NCI-H187 treated with DMSO at 0.1 percent for 48 hours (cell line): ENCODE measurements at places on chromosomes 6 and 20.
A peak's percentile ranks its signal among the peaks of the same experiment; 100 is the strongest.

GRCh38 chr6:52077961-52078625 is 9.3 kb downstream of the PKHD1 start:
- DNase-seq = no peak

DNA sequence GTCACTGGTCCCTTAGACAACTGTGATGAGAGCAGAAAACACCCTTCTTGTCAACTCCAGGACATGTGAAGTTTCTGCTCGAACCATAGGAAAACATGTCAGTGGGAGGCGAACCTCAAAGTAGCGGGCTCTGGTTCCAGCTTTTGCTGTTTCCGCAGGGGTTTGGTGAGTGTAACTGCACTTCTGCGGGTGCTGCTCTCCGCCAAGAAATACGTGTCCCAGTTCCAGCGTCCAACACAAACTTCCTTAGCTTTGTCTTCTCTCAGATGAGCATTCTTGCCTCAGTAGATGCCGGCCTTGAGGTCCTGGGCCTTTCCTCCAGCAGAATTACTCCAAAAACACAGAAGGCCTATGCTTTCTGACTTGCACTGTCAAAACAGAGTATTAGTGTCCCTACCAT is 156.3 kb downstream of the FNDC1 start:
- DNase-seq = no peak

DNA sequence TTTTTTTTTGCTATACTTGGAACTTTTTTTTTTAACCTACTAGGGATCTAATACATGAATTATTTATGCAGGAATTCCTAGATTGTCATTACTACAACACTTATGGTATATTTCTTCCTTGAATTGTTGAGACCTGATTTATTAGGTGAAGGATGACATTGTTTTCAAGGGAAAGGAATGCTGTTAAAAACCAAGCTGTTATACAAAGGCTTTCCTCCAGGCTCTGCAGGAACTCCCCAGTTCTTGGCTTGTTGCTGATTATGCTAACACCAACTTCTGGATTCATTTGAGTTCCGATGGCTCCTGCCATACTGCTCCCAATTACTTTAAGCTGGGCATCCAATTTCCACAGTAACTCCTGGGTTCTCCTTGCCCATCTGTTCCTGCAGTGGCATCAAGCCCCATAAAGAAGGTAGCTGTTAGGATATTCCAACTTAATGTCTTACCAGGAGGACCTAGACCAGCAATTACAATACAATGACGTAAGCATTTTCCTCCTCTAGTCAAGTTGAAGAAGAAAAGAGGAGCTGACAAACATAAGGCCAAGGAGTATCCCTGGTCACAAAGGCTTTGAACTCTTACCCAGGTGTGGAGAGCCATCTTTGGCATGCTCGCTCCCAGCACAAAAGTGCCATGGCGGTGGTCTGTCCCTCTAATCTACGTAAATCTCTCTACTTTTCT is 215.9 kb upstream of the AGPAT4 start:
- DNase-seq = no peak

DNA sequence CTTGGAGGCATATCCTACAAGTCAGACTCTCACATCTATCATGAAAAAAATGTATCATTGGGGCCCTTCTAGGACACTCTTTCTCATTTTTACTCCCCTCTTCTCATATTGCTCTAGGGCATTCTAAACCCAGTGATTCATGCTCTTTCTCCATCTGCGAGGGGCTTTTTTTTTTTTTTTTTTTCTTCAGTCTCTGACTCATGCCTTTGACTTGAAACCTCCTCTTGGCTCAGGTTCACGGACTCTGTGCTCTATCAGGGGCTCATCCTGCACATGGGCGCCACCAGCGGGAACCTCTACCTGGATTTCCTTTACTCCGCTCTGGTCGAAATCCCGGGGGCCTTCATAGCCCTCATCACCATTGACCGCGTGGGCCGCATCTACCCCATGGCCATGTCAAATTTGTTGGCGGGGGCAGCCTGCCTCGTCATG is 17.8 kb downstream of the SLC22A1 start:
- DNase-seq = no peak

DNA sequence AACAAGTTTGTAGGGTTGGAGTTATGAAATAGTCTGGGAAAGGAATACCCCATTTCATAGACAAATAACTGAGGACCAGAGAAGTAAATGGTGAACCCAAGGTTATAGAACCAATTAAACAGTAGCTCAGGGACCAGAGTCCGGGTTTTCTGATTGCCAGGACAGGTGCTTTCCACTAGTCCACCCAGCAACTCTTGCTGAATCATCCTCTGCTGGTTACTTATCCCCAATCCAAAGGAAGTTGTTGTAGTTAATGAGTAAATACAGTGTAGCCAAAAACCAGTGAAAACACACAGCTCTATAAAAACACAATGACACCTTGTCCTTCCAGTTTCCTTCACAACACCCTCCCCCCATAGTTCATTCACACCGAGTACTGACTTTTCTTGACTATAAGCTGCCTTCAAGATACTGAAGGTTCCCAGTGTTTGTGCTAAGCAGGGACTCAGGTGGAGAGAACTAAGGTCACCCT is 766 bp upstream of the TINAG start:
- DNase-seq = no peak

DNA sequence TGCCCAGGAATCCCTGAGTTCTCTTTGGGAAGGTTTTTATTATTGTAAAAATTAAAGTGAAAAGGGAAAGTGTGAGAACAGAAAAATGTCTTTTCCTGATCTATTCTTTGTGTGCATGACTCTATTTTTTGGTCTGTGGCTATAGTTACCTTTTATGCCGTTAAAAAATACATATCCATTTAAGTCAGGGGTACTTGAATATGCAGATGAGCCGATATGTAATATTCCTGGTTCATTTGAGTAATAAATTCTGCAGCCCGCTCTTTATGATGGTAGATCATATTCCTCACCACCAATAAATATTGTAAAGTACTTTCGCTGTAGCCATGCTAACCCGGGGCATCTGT is 503 bp upstream of the MYT1 start:
- peak; percentile 48 for DNase-seq

DNA sequence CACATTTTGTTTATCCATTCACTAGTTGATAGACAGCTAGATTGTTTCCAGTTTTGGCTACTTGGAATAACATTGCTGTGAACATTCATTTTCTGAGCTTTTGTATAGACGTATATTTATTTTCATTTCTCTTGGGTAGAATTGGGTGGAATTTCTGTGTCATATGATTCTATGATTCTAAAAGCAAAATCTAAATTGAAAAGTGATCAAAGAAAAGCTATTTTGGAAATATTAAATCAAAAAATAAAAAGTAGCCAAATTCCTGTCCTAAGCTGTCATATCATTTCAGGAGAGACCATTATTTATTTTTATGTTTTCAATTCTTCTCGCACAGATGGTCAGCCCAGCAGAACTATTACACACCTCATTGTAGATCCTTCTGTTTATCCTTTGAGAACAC is 229.2 kb downstream of the COL12A1 start:
- no peak for DNase-seq

DNA sequence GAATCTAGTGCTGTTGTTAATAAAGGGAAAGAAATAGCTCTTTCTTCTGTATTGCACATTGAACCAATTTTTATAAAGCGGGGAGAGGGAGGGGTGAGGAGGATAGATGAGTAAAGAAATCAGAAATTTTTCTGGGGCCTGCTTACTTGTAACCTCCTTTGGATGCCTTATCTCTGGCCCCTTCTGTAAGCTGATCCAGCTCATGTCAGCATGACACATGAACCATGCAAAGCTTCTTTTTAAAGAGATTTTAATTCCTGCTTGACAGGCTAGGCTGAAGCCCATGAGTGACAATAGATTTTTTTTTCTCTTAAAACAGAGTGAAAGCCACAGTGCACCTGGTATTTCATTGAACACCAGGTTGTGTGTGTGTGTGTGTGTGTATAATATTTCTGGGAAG is 325.3 kb downstream of the PRL start:
- DNase-seq = no peak

DNA sequence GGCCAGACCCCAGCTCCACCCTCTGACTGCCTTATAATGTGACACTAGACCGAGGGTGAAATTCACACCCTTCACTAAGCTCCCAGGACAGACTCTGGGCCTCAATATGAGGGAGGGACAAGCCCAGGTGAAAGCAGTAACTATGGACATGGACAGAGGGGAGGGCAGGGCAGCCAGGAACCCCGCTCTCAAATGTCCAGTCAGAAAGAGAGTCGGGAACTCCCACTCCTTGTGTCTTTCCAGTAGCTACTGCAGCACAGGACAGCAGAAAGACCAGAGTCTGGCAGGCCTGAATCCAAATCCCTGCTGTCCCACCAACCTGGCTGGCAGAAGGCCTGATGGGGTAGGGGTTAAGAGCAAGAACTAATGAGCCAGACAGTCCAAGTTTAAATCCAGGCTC is 6.4 kb downstream of the C20orf96 start:
- no peak for DNase-seq

- DNase-seq = no peak
Measured at GRCh38 chr6:83476971-83477370, 35.4 kb upstream of the PRSS35 start.

- DNase-seq = no peak
Measured at GRCh38 chr6:139311831-139312230, 20.0 kb upstream of the TXLNB start.

GRCh38 chr6:148440016-148440415 is 97.4 kb downstream of the SASH1 start:
- DNase-seq = no peak

DNA sequence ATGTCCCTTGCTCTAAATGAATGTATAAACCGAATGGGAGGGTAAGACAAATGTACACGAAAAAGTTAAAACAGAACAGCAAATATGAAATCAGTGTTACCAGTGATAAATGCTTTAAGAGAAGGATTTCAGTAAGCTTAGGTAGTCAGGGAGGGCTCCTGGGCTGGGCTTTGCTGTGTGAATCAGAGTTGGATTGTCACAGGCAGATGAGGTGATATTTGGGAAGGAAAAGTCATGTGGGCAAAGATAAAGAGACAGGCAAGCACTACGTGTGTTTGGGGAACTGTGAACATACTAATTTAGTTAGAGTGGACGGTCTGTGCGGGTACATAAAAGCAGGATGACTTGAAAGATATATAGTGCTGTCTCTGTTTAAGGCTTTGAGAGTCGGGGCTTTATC is 114.8 kb downstream of the CRYBG1 start:
- no peak for DNase-seq

GRCh38 chr6:145036848-145037567 is 698.3 kb downstream of the EPM2A start:
- no peak for DNase-seq
